ENCODE measurements at places on chromosomes 7 and 10.

DNA sequence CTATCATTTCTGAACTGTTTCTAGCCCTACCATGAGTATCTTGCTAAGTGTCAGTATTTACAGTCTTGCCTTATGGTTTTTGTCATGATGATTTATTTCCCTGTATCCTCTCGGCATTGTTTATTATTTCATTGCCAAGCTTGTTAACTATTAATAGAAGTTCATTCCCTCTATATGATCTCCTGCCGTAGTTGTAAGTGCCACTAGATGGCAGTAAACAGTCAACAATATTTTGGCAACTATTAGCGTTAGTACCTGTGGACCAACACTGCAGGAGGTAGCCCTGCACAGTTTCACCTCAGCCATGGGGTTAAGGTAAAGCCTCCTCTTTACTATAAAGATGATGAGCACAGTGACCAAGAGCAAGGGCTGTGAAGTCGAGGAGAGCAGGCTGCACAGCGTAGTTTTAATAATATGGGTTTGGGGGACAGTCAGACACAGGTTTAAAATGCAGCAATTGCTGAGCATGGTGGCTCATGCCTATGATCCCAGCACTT, 26.1 kb upstream of the CCNJ start:
- peak; percentile 63 for DNase-seq

- no peak for DNase-seq
Measured at GRCh38 chr7:16660702-16661464, 14.9 kb downstream of the BZW2 start.

DNA sequence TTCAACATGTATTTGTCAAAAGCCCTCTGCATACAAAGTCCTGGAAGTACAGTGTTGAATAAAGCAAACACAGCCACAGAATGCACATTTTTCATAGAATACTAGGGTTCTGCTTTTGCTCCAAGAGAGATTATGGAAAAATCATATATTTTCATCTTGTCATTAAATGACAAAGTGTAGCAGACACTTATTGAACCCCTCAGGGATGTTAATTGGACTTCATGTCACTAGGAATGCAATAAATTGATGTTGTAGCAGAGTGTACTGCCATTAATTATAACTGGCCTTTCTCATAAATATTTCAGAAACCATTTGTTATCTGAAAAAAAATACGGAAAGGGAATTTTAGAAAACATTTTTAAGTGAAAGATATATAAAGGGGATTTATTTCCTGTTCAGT, 64.5 kb upstream of the TAC1 start:
- DNase-seq = no peak

GRCh38 chr10:94307046-94307615, 55.6 kb downstream of the NOC3L start:
- DNase-seq = no peak

GRCh38 chr7:77360969-77361368, 55.2 kb downstream of the GSAP start:
- DNase-seq = no peak

GRCh38 chr10:4372601-4373000, 453.4 kb upstream of the AKR1E2 start:
- peak; percentile 48 for DNase-seq

DNA sequence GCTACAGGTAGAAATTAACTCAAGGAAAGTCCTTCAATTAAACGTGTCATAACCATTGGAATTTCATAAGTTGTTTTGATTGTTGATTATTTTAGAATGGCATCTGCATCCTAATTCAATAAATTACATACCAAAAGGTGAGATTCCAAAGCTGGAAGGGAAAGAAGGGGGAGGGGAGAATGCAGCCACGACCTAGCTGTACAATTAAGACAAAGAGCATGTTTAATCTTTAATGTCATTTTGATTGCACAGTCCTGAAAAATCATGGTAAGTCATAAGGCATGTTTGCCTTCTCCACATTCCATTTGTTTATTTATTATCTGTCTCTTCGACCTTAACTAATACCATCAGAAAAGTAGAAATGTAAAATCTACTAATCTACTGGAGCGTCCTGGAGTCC, 358.1 kb downstream of the FRMD4A start:
- no peak for DNase-seq

- no peak for DNase-seq
Measured at GRCh38 chr10:113958631-113959382, 84.9 kb upstream of the ADRB1 start.

GRCh38 chr7:143299346-143299745, 11.2 kb downstream of the CASP2 start:
- no peak for DNase-seq

- no peak for DNase-seq
Measured at GRCh38 chr10:83262434-83262833, 876.9 kb upstream of the GHITM start.

- no peak for DNase-seq
Measured at GRCh38 chr10:7243139-7243538, 167.7 kb downstream of the SFMBT2 start.

- DNase-seq = no peak
Measured at GRCh38 chr10:77325233-77325537, 312.4 kb downstream of the KCNMA1 start.

- no peak for DNase-seq
Measured at GRCh38 chr10:34768261-34768971, 46.7 kb downstream of the PARD3 start.

- peak; percentile 80 for DNase-seq
Measured at GRCh38 chr10:62443866-62444265, 69.7 kb downstream of the ZNF365 start.

DNA sequence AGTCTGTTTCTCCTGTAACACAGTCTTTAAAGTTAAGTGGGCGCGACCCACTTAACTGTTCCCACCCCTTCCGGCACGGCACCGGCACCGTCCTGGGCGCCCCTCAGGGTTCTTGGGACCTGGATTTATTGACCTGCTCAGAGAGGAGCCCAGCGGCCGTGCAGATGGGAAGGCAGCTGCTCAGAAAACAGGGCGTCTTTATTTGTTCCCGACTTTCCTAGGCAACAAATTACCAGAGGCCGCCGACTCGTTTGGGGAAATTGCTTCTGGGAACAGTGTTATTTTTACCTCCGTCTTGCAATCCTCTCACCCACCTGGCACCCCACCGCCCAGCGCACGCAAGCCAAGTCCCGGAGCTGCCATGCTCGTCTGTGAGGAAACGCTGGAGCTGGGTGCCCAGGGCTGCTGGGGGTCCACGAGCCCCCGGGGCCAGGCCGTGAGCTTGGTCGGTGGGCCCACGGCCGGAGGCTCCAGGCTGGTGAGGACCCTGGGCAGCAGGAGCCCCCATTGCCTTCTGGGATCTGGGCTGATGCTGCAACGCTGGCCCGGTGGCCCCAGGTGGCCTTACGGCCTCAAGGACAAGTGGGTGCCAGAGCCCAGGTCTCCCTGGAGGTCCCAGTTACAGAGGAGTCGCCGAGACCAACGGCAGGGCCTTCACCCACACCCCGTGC, 14.9 kb upstream of the ADGRA1 start:
- DNase-seq = no peak

- DNase-seq = no peak
Measured at GRCh38 chr7:90266808-90267207, 21.8 kb downstream of the CFAP69 start.

DNA sequence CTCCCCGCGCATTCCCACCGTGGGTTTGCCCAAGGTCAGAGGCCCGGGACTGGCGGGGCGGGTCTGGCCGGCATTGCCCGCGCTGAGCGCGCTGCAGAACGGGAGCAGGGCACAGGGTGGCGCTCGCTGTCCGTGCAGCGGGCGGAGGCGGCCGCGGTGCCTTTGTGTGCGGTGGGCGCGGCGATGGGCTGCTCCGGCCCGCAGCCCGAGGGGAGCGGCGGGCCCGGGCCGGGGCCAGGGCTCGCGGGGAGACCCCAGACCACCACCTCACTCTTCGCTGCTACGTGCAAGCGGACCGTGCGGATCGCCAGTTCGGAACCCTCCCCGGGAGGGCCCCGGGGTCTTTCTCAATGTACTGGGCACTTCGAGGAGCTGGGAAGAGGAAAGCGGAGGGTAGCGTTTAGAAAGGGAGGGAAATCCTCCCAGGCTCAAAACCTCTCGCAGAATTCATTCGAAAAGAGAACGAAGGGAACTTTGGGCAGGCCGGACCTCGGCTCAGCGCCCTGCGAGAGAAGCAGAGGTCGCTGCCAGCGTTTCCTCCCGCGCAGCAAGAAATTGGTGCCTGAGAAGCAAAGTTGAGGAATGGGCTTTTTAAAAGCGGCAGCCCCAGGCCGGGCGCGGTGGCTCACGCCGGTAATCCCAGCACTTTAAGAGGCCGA, 8.5 kb downstream of the SP8 start:
- no peak for DNase-seq

GRCh38 chr10:104368381-104368780, 14.7 kb downstream of the CFAP58 start:
- no peak for DNase-seq

DNA sequence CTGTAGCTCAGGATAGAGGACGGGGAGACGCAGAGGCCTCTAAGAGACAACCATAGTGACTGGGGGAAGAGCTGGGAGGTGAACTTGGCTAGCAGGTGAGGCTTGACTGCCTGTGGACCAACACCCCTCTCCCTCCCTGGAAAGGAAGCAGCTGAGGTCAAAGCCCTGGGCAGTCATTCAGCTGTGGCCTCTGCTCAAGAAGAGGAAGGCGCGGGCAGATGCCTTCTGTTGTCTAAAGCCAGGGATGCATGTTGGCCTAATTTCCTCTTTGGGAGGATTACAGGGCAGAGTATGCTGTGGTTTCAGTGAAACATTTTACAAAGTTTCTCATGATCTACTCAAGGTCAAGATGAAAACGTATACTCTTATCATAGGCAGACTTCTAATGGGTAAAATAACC, 327.1 kb downstream of the PRPF18 start:
- DNase-seq = no peak

DNA sequence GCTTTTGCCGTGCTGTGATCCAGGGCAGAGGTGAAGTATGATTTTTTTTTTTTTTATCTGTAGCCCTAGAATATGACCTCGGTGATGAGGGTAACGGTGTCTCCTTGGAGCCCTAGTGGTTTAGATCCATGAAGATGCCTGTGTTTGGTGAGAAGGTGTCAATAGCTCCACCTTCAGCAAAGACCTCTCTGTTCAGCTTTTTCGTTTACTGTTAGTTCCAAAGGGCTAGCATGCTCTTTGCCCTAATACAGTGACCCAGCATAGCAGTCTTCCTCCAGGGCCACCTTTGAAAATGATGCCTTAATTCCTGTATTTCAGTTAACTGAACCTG, 746 bp upstream of the MRPS16 start:
- no peak for DNase-seq

- no peak for DNase-seq
Measured at GRCh38 chr10:79471776-79472175, 26.4 kb upstream of the ZCCHC24 start.

- no peak for DNase-seq
Measured at GRCh38 chr7:25073451-25073850, 51.6 kb downstream of the CYCS start.

DNA sequence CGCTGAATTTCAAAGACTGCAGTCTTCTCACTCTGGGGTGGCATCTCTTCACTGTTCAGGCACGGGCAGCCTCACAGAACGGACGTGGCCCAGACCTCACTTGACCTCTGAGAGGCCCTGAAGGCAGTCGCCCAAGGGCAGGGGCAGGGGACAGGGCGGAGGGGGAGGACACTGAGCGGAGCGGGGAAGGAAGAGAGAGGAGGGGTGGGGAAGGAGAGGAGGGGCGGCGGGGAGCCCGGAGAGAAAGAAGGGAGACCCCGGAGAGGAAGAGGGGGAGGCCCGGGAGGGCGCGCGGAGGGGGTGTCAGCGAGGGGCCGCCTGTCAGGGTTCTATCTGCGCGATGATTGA, 58.7 kb upstream of the COMTD1 start:
- DNase-seq = no peak

- no peak for DNase-seq
Measured at GRCh38 chr7:157300369-157300825, 36.4 kb upstream of the DNAJB6 start.

GRCh38 chr10:110349831-110350230, 45.1 kb upstream of the SMNDC1 start:
- no peak for DNase-seq

GRCh38 chr7:34275624-34276023, 370.3 kb downstream of the BMPER start:
- peak; percentile 48 for DNase-seq

GRCh38 chr10:83354456-83354855, 784.9 kb upstream of the GHITM start:
- DNase-seq = no peak

DNA sequence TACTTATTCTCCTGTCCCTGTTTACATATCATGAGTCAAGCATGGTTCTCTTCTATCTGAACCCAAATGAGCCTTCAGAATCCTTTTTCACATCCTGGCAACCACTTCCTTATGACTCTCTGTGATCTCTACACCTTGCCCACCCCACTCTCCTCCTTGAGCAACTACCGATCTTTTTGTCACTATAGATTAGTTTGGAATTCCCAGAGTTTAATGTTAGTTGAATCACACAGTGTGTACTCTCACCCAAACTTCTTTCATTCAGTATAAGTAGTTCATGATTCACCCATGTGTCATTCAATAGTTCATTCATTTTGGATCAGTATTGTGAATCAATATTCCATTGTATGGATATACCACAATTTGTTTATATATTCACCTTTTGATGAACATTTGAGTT, 55.3 kb downstream of the TFAM start:
- DNase-seq = no peak

DNA sequence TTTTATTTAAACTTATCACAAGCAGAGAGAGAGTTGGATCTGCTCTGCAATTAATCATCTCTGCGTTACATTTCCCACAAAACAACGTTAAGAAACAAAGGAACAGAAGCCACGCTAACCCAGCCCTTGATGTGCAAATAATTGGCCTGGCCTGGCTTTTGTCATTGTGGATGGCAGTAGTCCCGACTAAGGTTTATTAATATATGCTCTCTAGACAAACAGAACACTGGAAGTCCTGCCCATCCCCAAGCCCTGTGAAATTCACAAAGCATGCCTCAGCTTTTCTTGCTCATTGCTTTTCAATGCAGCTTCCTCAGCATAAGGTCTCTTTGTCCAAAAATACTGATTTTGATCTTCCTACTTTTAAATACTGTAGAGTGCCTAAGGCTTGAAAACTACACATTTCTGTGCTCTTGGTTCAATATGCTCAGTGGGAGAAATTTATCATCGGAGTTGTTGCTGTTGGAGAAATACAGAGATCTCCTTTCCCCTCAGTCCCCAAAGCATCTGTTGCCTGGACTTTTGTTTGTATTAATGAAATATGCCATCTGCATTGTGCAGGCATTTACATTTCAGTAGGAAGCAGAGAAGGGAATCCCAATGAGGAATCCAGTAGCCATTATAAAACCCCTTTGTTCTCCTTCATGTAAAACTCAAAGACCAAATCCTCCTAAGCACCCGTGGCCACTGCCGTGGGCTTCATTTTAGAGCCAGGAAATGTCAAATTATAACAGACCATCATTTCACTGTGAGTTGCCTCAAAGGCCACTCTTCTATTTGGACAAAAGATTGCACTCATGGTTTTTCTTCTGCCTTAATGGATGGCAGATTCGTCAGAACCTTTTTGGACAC, 61.1 kb downstream of the SORCS1 start:
- DNase-seq = no peak
